ENCODE measurements at places on chromosomes 6 and 20.

- DNase-seq = no peak
These were observed 234.7 kb downstream of the TRDN start for GRCh38 chr6:123402052-123402451.

DNA sequence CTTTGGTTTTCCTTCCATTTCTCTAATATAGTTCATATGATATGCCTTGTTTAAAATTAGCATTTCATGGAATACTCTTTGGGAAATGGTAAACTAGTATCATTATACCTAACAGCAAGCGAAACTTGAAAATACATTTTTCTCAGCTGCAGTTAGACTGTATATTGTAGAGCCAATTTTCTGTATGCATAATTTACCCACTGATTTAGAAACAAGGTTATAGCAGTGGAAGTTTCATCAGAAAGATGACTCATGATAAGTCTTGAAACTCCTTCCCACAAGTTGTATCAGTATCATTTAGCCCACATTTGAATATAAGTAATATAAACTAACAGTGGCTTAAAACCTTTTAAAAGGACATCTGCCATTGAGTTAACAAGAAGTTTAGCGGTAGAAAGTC lies 164.8 kb upstream of the BMP5 start:
- DNase-seq = no peak

- no peak for DNase-seq
These were observed 89.3 kb upstream of the ARMC2 start for GRCh38 chr6:108758884-108759283.

- peak; percentile 55 for DNase-seq
These were observed 79.8 kb downstream of the NFATC2 start for GRCh38 chr20:51462566-51463276.

GRCh38 chr6:6612308-6612707 lies 23.8 kb downstream of the LY86 start:
- DNase-seq = no peak

- DNase-seq = no peak
These were observed 1.6 kb downstream of the FBXO5 start for GRCh38 chr6:152981219-152981618.

- DNase-seq = no peak
These were observed 5.7 kb upstream of the PXDC1 start for GRCh38 chr6:3757241-3757641.

DNA sequence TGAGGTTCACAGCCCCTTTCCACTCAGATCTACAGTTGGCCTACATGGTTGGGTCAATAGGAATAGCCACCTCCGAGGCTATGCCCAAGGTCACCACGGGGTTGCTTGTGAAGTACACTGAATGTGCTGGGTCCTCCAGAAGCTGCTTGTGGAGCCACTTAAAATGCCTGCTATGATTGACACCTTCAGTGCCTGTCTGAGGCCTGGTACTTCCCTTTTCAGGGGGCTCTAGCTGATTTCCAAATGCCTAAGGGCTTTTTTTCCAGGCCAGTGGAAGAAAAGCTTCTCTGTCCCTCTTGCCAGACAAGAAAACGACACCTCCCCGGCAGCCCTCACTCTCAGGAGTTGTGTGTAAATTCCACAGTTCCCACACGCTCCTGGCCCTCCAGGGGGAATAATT lies 6.3 kb upstream of the NXT1 start:
- no peak for DNase-seq

- no peak for DNase-seq
These were observed 25.6 kb upstream of the AHI1 start for GRCh38 chr6:135522965-135523692.

- DNase-seq = no peak
These were observed 59.2 kb downstream of the TNFAIP3 start for GRCh38 chr6:137926207-137926731.

DNA sequence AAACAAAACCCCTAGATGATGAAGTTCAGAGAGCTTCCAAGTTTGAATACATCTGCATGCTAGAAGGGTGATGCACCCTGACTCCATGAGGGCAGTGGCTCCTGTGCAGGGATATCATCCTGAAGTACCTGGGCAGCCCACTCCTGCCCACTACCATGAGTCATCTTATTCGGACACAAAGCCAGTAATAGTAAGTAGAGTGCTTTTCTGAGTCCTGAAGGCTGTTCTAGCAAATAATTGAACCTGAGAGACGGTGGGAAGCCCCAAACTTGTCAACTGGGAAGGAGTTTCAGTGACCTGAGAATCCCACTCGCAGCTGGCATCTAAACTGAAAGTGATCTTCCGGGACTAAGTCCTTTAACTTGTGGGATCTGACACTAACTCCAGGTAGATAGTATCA lies 152.9 kb upstream of the COL21A1 start:
- DNase-seq = no peak

DNA sequence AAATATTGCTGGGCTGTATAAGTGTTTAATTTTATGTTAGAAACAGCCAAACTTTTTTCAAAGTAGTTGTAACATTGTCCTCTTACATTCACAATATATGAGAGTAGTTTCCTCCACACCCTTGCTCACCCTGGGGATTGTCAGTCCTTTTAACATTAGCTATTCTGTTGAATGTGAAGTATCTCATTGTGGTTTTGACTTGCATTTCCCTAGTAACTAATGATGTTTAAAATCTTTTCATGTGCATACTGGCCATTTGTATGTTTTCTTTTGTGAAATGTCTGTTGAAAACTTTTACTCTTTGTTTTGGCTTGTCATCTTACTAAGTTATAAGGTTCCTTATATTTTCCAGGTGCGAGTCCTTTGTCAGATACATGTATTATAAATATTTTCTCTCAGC lies 32.9 kb downstream of the TRIM38 start:
- no peak for DNase-seq

GRCh38 chr6:66897576-66897975 lies 1190.5 kb upstream of the EYS start:
- DNase-seq = no peak

DNA sequence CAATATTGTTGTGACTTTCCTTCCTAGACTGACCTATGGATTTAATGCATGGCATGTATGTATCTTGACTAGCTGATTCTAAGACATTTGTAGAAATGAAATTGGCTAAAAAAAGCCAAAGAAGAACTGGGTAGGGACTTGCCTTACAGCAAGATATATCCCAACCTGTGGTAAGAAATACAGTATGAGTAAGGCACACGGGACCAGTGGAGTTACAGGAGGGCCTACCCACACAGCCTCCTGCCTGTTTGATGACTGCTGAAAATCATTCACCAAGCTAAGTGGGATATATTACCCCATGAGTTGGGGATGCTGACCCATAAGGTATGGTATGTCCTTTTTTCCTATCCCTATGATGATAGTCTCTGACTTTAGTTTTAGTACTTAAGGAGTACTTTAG lies 112.2 kb downstream of the INSM1 start:
- no peak for DNase-seq

- DNase-seq = peak; percentile 70
These were observed 43.9 kb downstream of the PLCB1 start for GRCh38 chr20:8175741-8176675.

GRCh38 chr6:163637524-163637923 lies 223.0 kb downstream of the QKI start:
- DNase-seq = no peak

GRCh38 chr6:5707281-5708045 lies 299.3 kb downstream of the NRN1 start:
- DNase-seq = no peak

GRCh38 chr6:107867302-107867615 lies 43.1 kb upstream of the SCML4 start:
- DNase-seq = no peak

DNA sequence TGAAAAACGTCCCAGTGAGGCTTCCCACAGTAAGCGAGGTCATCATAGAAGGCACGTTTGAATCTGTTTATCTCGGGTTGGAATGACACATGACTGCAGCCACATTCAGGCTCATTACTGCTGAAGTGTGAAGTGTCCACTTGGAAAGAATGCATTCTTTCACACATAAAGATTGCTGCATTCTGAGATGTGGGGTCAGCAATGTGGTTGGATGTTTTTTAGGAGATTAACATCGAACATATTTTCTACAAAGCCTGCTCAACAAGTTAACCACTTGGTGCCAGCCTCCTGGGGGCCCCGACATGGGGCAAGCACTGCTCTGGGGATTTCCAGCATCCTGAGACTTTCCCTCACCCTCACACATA lies 79.9 kb downstream of the BMP6 start:
- no peak for DNase-seq

DNA sequence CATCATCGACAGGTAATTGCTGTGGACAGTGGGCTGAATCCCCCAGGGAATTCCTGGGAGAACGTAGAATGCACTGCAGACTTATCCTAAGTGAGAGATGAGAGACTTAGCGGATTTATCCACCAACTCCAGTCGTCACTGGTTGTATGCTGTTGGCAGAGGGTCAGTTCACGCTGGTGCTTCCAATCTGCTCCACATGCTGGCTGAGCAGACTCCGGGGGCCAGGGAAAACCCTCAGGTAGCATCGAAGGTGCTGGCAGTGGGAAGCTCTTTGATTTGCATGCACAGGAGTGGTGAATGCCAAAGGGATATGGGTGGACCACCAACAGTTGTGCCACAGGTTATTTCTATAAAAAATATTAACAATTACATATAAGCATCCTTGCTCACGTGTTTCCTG lies 20.2 kb downstream of the TTLL9 start:
- DNase-seq = no peak

GRCh38 chr6:133108419-133108818 lies 132.7 kb upstream of the EYA4 start:
- DNase-seq = no peak

DNA sequence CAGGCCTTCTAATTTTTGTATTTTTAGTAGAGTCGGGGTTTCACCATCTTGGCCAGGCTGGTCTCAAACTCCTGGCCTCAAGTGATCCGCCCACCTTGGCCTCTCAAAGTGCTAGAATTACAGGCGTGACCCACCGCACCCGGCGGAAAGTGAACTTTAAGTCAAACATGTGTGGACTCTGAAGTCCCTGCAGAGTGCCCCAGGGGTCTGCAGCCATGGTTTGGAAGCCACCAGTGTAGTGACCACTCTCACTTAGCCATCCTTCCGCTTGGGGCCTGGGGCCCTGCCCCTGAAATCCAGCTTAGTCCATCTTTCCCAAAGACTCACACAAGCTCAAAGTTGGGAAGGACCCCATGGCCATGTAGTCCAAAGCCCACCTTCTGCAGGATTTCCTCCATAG lies 164.5 kb downstream of the GRM4 start:
- no peak for DNase-seq

DNA sequence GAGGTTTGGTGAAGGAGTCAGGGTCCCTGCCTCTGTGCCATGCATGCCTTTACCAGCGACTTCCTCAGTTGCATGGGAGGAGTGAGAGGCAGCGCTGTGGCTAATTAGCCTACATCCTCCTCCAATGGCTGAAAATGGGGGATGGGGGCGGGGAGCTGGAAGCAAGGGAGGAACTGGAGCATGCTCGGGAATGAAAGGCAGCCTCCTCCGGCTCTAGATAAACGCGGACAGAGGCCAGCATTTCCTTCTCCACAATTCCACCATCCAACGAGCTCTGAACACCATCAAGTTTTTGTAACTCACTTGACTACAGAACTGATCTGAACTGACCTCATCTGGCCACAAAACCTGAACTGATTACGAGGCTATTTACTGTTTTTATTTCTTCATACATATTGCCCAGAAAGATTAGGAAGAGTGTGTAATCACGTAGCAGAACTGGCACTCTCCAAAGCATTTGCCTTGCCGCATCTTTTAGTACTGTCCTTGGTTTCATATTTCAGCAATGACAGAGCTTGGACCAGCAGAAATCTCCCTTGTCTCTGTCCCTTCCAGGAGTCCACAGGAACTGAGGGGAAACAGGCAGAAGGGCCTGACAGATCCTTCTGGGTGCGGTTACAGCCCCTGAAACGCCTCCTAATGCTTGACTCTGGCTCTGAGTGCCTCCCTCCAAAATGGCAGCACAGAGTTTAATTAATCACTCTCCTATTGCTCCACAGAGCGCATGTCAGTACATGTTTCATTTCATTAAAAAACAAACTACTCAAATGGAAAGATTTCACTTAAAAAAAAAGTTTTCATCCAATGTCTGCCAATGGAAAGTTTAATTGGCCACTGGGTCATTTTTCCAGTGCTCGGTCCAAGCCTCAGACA lies 58.2 kb upstream of the TRAF3IP2 start:
- no peak for DNase-seq

DNA sequence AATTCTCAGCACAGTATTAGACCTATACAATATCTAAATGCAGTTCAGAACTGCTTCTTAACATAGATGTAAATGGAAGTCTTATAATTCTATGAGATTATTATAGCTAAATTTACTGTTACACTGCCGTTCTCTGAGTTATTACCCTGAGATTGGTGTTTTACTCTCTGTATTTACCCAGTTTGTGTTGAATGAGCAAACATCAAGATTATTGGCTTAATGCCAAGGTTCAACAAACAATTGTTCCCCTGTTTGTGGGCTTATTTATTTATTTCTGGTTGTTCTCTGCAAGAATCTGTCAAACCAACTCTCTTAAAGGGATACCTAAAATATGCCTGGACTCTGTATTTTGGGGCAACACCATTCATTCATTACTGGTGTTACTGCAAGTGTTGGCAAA lies 5.2 kb upstream of the STMND1 start:
- peak; percentile 71 for DNase-seq

GRCh38 chr6:134603561-134603960 lies 285.6 kb upstream of the SGK1 start:
- no peak for DNase-seq

DNA sequence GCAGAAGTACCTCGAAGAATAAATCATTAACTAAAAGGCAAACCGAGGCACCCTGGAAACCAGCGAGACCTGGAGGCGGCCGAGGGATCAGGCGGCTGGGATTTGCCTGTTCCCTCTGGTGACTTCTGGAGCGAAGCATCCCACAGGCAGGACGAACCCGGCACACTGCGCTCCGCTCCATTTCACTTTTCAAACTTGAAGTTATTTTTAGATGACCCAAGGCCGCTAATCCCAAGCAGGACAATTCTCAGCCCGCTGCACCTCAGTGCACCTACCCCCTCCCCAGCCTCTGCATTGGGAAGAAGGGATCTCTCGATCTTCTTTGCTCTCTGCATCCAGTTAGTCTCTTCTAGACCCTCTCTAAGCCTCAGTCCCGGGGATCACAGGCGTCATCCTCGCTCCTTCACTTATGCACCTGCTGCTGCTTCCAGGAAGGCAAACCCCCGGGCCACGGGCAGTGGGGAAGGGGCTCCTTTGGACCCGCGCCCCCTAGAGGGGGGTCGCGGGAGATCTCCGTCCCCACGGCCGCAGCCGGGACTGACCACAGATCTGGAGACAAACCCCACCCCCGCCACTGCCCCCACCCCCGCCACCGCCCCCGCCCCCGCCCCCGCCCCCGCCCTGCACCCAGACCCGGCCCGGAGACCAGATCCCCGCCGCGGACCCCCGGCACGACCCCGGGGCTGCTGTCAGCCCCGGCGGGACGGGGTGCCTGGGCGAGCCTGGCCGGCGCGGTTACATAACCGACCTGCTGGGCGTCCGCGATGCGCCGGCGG lies 636 bp downstream of the RCAN2 start:
- no peak for DNase-seq

DNA sequence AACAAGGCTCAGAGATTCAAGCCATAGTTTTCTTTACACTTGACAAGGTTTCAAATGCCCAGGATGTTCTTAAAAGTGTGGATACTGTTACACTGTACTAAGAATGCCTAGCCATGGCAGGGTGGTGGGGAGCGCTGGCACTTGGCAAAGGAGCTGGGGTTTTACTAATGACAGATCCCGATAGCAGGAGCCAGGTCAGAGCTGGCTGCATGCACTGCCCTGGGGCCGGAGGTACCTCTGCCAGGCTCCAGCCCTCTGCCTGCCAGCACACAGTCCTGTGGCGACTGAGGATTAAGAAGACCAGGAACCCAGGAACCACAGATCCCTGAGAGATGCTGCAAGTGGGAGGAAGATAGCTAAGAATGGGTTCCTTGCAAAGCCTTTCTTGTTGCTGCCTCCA lies 260.3 kb downstream of the ALDH8A1 start:
- peak; percentile 64 for DNase-seq

- DNase-seq = no peak
These were observed 30.8 kb upstream of the APMAP start for GRCh38 chr20:25023356-25023755.
